ACHN (cell line): ENCODE measurements at places on chromosomes 2 and 18.

DNA sequence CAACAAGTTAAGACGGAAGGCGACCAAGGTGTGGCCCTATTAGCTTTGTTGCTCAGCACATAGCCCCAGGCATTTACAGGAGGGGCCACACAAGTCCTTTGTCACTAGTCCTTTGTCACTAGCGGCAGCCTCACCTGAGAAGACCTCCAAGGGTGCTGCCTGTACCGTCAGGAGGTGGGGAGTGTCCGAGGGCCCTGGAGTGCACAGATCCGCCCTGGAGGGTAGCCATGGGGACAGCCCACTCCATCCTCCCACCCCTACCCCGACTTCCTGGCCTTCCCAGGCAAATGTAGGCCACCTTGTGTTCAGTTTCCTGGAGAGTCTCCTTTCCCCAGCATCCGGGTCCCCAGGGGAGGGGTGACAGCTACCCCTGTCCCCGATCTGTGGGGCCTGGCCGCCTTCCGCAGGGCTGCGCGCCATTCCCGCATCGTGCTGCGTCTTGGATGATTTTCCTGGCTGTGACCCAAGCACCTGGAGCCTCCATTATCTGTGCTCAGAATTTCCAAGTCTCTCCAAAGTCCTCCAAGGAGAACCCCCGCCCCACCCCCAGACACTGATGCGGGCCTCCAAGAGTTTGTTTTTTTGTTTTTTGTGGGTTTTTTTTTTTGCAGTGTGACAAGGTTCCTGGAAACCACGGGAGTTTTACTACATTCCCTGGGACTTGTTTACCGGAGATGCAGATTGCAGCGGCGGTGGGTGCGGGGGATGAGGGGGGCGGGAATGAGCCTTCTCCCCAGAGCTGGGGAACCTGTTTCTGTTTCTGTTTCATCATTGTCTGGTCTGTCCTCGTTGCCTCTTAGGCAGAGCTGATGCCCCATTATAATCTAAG, 28.6 kb downstream of the TEX44 start:
- DNase-seq = no peak

DNA sequence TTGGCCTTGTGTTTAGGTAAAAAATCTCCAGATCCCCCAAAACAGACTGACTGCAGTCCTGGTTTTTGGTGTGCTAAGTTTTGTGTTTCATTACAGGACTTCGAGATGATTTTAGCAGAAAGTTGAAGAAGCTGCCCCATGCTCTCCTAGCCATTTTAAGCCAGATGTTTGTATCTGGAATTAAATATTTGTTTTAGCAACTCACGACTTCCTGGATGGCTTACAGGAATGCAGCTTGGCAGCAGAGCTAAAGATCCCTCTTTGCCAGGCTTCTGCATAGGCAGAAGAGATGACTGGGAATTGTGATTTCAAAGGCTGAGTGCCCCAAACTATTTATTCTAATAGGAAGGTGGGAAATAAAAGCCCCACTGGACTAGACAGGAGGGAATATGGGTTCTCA, 31.1 kb downstream of the ONECUT2 start:
- no peak for DNase-seq

- no peak for DNase-seq
These were observed 22.9 kb downstream of the IGFBP5 start for GRCh38 chr2:216672466-216672865.

DNA sequence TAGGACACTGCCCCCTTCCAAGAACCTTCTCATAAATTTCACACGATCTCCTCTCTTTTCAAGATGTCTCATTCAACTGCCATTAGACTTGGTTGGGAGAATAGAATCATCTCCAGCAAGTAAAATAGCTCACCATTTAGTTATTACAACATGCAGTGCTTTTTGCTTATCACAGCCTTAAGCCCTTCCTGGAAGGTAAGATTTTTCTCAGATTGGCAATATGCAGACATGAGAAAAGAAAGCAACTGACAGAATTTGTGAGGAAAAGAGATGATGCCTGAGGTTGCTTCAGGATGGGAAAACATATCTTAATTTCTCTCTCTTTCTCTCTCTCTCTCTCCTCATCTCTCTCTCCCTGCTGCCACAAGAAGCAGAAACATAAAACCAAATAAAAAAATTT, 855.1 kb upstream of the ACVR2A start:
- no peak for DNase-seq
